ENCODE measurements at places on chromosomes 7 and 10.
A peak's percentile ranks its signal among the peaks of the same experiment; 100 is the strongest.

- no peak for DNase-seq
These were observed 135.2 kb upstream of the C1QL3 start for GRCh38 chr10:16656895-16657294.

- DNase-seq, result no peak
These were observed 8.8 kb downstream of the ACADSB start for GRCh38 chr10:123017421-123018165.

DNA sequence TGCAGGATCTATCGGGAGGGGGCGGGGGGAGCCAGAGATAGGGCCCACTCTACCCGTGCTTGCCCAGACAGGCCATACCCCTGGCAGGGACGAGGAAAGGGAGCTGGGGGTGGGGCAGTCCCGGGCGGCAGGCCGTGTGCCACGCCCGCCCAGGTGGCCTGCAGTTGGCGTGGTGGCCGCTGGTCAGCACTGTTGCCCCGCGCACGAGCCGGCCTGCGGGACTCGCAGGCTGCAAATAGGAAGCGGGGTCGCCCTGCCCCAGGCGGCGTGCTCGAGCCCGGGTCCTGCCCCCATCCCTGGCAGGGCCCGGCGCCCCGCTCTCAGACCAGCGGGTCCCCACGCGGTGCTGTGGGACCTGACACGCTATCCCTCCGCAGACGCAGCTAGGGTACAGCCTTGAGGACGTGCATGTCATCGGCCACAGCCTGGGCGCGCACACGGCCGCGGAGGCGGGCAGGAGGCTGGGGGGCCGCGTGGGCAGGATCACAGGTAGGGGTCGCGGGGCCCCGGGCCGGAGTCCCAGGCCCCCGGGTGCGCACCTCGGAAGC is 6.7 kb downstream of the PNLIPRP2 start:
- DNase-seq, result peak; percentile 82

DNA sequence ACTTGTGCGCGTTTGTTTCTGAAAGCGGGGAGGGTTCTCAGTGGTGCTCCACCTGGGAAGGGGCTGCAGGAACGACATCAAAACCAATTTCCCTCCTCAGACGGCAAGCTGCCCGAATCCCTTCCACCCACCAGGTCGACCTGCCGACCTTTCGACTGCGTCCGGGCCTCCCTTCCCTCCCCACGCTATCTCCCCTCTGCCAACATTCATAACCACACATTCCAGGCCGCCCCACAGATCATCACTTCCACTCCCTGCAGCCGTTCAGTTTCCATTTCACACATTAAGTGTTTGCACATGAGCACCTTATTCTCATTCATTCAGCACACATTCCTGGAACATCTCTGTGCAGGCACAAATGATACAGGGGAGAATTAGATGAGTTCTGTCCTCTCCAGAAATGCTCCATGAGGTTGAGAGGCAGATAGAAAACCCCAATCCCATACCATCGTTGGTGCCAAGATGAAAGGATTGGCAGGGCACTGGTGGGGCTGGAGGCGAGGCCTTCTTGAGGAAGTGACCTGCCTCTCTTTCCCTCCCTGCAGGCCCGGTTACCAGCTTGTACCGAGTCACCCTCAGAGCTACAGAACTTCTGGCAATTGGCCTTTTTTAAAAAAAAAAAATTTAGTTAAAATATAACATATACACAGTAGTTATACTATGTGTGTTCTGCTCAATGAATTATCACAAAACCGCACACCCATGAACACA is 70.0 kb downstream of the MINDY4 start:
- DNase-seq, result no peak

- no peak for DNase-seq
These were observed 266.1 kb upstream of the KLF6 start for GRCh38 chr10:4051011-4051640.

- no peak for DNase-seq
These were observed 159.9 kb downstream of the ZNF365 start for GRCh38 chr10:62534031-62534430.

DNA sequence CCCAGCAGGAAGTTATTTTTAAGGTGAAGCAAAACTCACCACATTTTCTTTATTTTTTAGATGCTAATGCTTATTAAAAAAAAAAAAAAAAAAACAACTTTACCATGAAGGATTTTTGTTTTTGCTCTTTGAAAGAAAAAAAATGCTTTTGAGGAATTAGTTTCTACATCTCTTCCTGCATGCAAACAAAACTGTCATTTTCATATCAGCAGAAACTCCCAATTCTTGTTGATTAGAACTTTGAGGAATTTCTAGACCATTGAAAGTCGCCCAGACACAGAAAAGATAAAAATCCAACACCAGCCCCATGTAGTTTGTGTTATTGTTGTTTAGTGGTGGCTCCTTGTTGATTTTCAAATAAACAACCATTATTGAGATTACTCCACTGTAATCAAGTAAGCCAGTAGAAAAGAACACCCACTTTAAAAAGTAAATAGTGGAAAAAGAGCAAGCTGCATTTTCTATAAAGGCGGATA is 14.3 kb downstream of the SKIDA1 start:
- no peak for DNase-seq

DNA sequence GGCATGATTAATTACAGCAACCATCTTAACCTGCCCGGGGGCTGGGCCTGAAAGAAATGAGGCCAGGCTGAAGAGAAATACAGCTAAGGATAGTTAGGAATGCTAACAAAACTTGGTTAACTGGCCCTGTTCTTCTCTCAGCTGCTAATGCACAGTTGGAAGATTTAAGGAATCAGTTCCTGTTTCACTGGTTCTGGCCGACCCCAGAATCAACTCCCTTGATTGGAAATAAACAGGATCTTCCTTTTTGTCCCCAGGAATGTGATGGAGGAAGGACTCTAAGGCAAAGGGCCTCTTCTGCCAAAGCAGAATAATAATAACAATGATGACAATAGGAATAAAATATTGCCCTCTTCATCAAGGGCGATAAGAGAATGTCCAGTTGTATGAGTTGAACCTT is 3.5 kb upstream of the LRMDA start:
- DNase-seq, result no peak

DNA sequence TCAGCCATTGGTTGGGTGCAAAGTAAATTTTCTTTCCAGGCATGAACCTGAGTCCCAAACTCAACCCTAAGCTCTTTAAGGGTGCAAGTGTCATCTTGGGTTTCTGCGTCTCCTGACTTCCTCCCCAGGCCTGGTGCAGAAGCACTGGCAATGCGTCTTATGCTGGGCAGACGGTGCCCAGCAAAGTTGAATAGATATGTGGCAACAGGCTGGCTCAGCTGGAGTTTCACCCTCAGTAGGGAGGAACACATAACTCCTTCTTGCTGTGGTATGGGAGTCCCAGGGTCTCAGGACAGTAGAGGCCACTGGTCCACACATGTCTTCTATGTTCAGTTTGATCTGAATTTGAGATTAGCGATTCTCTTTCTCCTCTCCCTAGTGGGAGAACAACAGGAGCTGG is 181.3 kb downstream of the RPS24 start:
- no peak for DNase-seq

GRCh38 chr7:136336932-136337331 is 359.8 kb upstream of the MTPN start:
- DNase-seq, result no peak

DNA sequence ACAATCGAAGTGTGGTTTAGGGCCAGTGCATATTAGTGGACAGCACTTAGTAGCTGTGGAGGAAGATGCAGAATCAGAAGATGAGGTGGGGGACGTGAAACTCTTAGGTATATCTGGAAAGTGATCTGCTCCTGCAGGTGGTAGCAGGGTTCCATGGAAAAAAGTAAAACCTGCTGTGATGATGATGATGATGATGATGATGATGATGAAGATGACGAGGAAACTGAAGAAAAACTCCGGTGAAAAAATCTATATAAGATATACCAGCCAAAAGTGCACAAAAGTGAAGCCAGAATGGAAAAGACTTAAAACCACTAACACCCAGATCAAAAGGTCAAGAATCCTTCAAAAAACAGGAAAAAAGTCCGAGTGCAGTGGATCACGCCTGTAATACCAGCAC is 40.0 kb downstream of the LSMEM1 start:
- DNase-seq, result no peak

- DNase-seq, result no peak
These were observed 39.2 kb upstream of the ZNF680 start for GRCh38 chr7:64602086-64602485.

DNA sequence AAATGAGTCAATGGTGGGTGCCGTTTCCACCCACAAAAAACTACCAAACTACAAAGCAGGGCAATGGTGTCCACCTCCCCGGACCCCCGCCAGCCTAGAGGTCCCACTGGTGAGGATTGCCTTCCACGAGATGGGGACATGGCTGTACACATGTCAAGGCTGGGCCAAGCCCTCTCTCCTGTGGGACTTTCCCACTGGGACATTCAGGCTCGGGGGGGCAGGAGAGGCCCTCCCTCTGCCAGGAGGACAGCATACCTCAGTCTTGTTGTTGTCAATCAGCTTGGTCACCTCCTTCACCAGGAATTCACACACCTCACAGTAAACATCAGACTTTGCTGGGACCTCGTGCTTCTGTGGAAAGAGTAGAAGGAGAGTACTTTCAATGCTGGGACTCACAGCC is 31.1 kb downstream of the PSAP start:
- no peak for DNase-seq

- no peak for DNase-seq
These were observed 381.0 kb upstream of the TPK1 start for GRCh38 chr7:145216866-145217265.

DNA sequence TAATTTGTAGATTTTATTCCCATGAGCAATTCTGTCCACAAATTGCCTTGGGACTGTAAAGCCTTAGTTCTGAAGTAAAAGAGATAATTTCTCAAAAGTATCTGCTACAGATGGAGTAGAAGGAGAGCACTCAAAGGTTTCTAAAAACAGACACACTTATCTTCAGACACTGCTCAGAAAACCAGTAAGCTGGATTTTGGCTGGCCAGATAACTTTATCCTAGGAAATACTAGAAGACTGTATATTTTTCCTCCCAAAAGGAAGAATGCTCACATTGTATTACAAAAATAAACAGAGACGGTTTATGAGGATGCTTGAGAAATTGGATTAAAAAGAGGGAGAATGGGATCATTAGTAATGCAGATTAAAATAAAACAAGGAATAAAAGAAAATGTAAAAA is 178.0 kb upstream of the IGFBP3 start:
- no peak for DNase-seq

GRCh38 chr7:1219498-1219897 is 13.2 kb upstream of the UNCX start:
- DNase-seq, result no peak

GRCh38 chr7:135557455-135558336 is at the start of gene NUP205:
TSS of gene NUP205 (plus strand) at chr7:135557917. CDS start at chr7:135557945, 28 bp downstream.
- peak; percentile 41 for DNase-seq

DNA sequence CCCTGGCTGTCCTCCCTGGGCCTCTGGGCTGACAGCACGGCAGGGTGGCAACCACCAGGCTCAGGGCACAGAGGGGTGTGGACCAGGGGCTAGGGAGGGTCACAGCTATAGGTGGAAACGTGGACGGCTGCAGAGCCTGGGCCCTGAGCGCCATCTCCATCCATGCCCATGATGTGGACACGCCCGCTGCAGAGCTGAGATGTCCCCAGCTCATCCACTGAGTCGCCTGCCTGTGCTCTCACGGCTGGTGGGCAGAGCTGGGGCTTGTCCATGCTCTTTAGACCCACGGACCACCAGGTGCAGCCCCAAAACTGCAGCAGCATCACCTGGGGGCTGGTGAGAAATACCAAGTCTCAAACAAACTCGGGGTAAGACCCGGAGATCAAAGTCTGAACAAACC is 16.1 kb downstream of the TECPR1 start:
- no peak for DNase-seq

- DNase-seq, result no peak
These were observed 1325.5 kb downstream of the XPNPEP1 start for GRCh38 chr10:108597657-108598319.

GRCh38 chr7:112782498-112782897 is 7.7 kb downstream of the TMEM168 start:
- DNase-seq, result no peak

GRCh38 chr10:74823791-74824183 is 2.6 kb upstream of the KAT6B start:
- DNase-seq, result no peak

GRCh38 chr7:36796850-36797536 is 72.7 kb upstream of the AOAH start:
- no peak for DNase-seq

GRCh38 chr7:125055376-125055775 is 125.8 kb upstream of the POT1 start:
- no peak for DNase-seq

DNA sequence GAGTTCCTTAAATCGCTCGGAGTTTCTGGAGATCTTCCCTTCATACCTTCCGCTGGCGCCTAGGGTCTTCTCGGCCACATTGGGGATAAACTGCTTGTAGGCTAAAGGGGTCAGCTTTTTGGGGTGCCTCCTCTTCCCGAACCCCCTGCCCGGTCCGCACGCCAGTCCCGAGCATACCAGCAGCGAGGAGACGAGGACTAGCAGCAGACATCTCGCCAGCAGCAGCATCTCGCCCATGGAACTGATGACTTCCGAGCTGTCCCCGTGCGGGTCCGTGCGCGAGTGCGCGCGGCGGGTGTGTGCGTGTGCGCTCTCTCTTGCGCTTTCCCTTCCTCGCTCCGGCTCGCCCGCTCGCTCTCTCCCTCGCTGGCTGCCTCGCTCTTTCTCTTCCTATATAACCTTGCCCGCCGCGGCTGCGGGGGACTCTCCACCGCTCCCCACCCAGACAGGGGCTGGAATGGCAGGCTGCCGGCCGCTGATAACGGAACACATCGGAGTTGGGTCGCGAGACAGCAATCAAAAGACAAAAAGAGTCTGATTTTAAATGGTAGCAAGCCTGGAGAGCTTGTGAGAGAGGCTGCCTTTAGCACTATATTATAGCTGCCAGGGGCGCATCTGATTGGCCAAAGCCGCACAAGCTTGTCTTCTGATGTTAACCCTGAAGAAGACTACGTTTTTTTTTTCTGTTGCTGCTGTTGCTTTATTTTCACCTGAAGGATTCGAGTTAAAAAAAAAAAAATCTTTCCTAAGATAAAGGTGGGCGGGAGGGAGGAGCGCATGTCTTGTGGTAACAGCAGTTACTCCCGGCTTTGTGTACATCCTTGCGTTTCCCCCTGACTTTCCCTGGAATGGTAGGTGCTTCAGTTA is at the start of gene SHH:
Gene SHH, minus strand, starts transcription at position 569 of the 867 bp plus-strand sequence. Its CDS starts 341 bp downstream, at position 228.
- no peak for DNase-seq

DNA sequence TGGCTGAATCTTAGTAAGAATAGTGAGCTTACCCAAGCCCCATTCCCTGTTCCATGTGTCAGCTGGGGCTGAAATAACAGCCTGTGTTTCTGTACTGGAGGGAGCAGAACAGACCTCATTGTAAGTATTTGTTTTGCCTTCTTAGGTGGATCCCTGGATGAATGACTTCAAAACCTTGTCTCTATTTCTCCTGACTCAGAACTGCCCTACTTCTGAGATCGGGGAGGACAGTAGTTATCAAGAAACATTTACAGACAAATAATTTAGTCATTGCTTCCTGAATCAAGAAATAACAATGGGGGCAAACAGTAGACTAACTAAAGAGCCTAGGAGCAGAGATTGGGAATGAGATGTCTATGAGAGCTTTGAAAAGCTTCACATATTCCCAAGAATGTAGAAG is 58.8 kb downstream of the TPST1 start:
- no peak for DNase-seq

- DNase-seq, result no peak
These were observed 27.0 kb upstream of the FZD8 start for GRCh38 chr10:35668865-35669650.

GRCh38 chr10:114990991-114991390 is 53.0 kb downstream of the TRUB1 start:
- DNase-seq, result no peak

Data from posterior cingulate gyrus (tissue), 11 donors.